ENCODE measurements at places on chromosomes 5 and 9. TPM values are rescaled to one million over a fixed set of nuclear protein-coding genes. Genes with fewer than 3 reads are reported as not detected.

Gene PRR16
- not detected for total RNA-seq

Gene PCDHB4
- total RNA-seq: not detected

Gene BARHL1
- not detected for total RNA-seq

DNA sequence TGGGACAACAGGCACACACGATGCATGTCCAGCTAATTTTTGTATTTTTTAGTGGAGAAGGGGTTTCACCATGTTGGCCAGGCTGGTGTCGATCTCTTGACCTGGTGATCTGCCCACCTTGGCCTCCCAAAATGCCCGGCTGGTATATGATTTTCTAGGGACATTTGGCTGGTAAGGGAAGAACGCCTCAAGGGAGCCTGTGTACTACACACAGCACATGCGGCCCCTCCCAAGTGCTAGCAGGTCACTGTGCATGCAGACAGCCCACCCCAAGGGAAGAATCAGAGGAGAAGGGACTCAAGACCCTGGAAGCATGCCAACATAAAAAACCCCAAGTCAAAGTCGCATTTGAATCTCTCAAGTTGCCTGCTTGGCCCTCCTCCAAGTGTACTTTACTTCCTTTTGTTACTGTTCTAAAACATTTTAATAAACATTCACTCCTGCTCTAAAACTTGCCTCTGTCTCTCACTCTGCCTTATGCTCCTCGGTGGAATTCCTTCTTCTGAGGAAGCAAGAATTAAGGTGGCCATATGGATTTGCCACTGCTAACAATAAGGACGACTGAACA is 24.3 kb upstream of the OTULINL start:
- peaks cover 8% of the 10 kb centered on the region for H3K27me3 ChIP-seq
- no peaks in the 10 kb centered on the region for H3K36me3 ChIP-seq
- peaks cover 20% of the 10 kb centered on the region for H3K4me1 ChIP-seq
- DNase-seq: no peak
- no peak overlapping the region for H3K27ac ChIP-seq

GRCh38 chr9:23590276-23591000 is 235.6 kb downstream of the ELAVL2 start:
- H3K27ac ChIP-seq: no peak overlapping the region
- H3K4me3 ChIP-seq: peak overlapping the region; percentile 30
- H3K4me1 ChIP-seq: no peaks in the 10 kb centered on the region
- no peak for DNase-seq
- no peaks in the 10 kb centered on the region for H3K27me3 ChIP-seq
- H3K36me3 ChIP-seq: no peaks in the 10 kb centered on the region

- no peak overlapping the region for H3K27ac ChIP-seq
- DNase-seq: no peak
- H3K4me3 ChIP-seq: no peak overlapping the region
- peaks cover 54% of the 10 kb centered on the region for H3K36me3 ChIP-seq
- H3K27me3 ChIP-seq: no peaks in the 10 kb centered on the region
- H3K4me1 ChIP-seq: no peaks in the 10 kb centered on the region
These were observed 115.3 kb downstream of the GDNF start for GRCh38 chr5:37724395-37725125.

DNA sequence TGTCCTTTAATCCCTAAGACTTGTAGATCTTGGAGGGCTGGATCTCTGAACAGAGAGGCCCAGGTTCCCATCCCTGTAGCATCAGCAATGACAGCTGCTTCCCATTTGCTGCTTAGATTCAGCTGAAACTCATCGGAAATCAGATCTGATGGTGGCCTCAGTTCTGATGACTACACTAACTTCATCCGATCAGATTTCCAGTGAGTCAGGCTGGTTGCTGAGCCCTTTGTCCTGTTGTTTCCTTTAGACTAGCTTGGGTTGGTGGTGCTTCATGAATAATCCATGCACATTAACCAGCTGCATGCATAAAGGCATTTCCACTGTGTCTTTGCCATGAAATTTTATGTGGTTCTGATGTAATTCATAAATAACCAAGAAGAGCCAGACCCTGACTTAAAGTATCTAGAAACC is 195.2 kb upstream of the TUT7 start:
- no peaks in the 10 kb centered on the region for H3K36me3 ChIP-seq
- no peak overlapping the region for H3K4me3 ChIP-seq
- DNase-seq: no peak
- no peaks in the 10 kb centered on the region for H3K27me3 ChIP-seq

- peaks cover 29% of the 10 kb centered on the region for H3K4me1 ChIP-seq
- no peaks in the 10 kb centered on the region for H3K27me3 ChIP-seq
- no peak for DNase-seq
- H3K4me3 ChIP-seq: no peak overlapping the region
These were observed 14.2 kb upstream of the CRB2 start for GRCh38 chr9:123341816-123342215.

DNA sequence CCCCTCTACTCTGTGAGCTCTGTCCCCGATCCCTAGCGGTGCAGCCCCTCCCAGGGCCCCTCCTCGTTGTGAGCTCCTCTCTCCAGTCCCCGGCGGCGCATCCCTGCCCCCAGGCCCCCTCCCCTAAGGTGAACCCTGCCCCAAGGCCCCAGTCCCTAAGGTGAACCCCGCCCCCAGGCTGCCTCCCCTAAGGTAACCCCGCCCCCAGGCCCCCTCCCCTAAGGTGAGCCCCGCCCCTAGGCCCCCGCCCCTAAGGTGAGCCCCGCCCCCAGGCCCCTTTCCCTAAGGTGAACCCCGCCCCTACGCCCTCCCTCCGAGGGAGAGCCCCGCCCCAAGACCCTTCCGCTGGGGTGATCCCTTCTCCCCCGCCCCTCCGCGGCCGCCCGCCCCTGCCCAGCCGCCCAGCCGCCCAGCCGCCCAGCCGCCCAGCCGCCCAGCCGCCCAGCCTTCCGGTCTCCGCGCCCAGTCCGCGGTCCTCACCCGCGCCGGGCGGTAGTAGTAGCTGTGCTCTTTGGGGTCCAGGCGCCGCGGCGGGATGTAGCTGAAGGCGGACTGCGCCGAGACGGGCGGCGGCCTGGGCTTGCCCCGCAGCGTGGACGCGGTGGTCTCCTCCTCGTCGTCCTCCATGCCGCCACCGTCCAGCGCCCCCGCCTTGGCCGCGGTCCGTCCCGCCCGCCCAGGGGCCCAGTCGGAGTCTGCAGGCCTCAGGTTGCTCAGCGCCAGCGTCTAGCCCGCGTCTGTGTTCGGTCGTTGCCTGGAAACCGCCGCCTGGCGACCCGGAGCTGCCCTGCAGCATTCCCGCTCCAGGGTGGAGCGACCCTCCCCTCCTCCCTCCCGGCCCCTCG is at the start of gene CFAP90:
Gene CFAP90, minus strand, starts transcription at position 739 of the 845 bp plus-strand sequence. Its CDS starts 112 bp downstream, at position 627.
- peaks cover 16% of the 10 kb centered on the region for H3K27me3 ChIP-seq
- H3K4me1 ChIP-seq: peaks cover 29% of the 10 kb centered on the region
- H3K36me3 ChIP-seq: no peaks in the 10 kb centered on the region
- peak within 1 kb of the TSS; percentile 49 for H3K4me3 ChIP-seq
- no peak within 1 kb of the TSS for H3K27ac ChIP-seq

Data from CD4-positive, alpha-beta T cell (primary cell).